ENCODE measurements at places on chromosomes 13 and 19.
A peak's percentile ranks its signal among the peaks of the same experiment; 100 is the strongest.

- no peak for DNase-seq
Measured at GRCh38 chr13:45464141-45464686, 525 bp upstream of the COG3 start.

GRCh38 chr19:2877398-2878331, 10.5 kb downstream of the ZNF556 start:
- DNase-seq = no peak

DNA sequence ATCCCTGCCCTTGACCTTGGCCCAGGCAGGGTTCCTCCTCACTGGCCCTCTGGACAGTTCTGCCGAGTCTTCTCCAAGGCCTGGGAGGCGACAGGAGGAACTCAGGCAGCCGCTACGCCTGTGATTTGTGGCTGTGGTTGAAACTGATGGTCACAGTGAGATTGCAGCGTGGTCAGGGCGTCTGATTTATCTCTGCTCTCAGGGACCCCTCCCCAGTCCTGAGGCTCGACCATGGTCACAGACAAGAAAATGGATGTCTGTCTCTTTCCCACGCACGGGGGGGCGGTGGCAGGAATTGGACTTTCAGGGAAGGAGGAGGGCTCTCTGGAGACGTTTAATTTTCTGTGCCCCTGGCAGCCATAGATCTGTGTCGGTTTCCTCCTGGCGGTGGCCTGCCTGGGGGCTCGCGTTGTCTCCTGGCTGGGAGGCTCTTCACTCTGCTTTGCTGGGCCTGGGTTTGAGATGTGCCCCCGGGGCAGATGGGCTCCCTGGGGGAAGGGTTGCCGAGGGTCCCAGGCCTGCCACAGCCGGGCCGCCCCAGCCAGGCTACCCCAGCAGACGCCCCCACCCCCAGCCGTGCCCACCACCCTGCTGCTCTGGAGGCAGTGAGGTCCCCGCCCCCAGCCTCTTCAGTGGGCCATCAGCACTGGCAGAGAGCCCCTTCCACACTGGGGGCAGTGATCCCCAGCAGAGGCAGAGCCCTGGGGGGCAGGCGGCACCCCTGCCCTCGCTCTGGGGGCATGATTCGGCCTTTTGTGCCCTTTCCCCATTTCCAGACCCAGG, 167.4 kb downstream of the KDM4B start:
- no peak for DNase-seq

DNA sequence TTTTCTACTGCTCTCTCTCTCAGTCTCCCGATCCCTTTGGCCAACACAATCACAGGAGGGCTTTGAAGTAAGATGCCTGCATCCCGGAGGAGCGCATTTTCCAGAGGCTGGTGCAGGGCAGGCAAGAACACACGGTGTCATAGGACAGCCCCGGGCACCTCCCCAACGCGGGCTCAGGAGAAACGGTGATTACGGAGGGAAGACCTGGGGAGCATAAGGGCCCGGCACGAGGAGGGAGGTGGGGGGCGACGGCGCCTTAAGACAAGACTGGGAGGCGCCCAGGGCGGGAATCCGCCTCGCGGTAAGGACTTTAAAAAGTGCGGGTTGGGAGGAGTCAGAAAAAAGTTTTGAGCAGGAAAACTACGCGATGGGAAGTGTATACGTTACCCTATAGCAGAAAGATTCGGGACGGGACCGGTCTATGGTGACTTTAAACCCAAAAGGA, 18.7 kb upstream of the ZNF888 start:
- no peak for DNase-seq

GRCh38 chr13:100148422-100148821, 59.5 kb downstream of the PCCA start:
- no peak for DNase-seq

DNA sequence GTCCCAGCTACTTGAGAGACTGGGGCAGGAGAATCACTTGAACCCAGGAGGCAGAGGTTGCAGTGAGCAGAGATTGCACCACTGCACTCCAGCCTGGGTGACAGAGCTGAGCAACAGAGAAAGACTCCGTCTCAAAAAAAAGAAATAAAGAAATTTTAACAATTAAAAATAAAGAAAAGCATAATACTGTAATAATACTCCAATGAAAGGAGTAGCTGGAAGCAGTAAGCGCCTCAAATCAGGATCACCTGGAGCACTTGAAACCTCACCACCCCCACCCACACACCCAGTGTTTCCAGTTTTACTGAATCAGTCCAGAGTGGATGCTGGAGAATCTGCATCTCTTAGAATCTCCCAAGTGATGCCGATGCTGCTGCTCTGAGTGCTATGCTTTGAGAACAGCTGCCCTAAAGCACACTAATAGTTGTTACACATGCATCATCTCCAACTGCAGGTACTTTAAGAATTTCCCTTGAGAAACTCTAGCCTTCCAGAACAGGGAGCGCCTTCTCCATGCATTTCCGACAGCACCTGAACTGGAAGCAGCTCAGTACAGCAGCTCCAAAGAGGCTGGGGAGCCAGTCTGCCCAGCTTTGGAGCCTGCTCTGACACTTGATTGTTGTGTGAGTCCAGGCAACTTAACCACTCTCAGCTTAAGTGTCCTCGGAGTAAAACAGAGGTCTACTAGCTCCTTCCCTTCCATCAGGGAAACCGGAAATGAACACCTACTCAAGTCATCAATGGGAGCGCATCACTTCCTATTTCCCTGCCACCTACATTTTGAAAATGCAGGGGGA, 2.9 kb downstream of the ABCC4 start:
- DNase-seq = no peak

DNA sequence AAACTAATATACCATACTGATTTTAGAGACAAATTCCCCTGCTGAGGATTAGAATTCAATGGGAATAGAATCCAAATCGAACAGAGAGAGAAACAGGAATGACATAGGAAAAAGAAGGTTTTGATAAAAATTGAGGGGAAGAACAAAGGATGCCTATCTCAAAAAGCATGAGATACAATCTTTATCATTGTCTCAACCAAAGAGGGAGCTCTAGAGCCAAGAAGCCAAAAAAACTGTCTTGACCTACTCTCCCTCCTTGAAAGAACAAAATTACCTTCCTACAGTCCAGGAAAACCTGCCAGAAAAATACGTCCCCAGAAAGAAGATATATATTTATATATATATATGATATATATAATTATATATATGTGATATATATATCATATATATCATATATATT, 39.2 kb upstream of the MIR17HG start:
- no peak for DNase-seq

- DNase-seq = no peak
Measured at GRCh38 chr19:47324502-47324901, 7.5 kb upstream of the C5AR2 start.

DNA sequence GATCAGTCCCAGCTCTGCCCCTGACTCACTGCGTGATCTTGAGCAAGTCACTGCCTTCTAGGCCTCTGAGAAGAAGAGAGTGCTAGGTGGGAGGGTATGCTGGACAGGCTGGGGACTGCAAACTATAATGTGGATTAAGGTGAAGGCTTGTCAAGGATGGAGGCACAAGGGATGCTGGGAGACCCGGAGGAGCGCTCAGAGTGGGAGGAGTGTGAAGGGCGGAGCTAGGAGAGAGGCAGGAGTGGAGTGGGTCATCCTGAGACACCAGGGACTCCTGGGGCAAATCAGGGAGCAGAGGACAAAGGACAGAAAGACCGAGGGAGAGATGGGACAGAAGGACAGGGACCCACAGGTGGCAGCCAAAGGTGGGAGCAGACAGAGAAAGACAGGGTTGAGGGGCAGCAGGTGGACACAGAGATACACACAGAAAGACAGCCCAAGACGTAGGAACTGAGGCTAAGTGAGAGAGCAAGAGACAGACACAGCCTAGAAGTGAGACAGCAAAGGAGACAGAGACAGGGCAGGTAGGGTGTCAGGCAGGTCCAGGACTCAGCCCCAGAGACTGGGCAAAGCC, 2.6 kb downstream of the GRIK5 start:
- no peak for DNase-seq

GRCh38 chr13:29459813-29460355, 135.6 kb downstream of the SLC7A1 start:
- DNase-seq = no peak

GRCh38 chr13:110519046-110519445, 42.5 kb downstream of the RAB20 start:
- DNase-seq = no peak

DNA sequence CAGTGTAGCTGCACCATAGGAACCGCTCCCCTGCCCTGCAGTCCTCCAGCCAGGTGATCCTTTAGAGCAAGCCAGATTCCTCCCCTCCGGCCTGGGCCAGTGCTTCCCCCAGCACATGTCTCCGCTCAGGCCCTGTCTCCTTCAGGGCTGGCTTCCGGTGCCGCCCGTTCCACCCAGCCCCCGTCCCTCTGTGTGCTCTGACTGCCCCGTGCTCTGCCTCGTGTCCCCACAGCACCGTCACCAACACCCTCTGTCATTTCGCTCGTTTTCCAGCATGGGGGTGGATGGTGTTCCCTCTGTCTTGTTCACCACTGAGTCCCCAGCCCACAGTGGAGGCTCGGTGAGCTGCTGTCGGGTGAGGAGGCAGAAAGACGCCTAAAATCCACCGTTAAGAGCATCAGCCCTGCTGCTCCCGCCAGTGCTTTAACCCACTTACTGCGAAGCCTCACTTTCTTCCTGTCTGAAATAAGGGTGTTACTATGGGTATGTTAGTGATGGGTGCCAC, 54.5 kb downstream of the TSSK6 start:
- DNase-seq = peak; percentile 40

DNA sequence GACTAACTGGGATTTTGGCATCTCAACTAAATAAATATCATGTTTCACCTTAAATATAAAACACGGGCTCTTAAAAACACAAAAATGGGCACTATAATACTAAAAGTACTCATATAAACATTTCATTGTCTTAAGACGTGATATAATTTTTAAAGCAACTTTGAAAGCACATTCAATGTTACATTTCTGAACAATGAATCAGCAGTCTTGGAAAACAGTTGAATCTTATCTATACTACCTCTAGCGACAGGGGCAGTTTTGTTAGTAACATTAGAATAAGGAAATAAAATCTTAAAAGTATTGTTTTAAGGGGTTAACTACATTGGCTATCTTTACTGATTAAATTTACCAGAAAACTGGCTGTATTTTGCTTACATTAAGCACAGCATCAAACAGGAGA, 156.9 kb downstream of the UGGT2 start:
- DNase-seq = no peak

GRCh38 chr13:53104136-53104535, 75.5 kb downstream of the OLFM4 start:
- DNase-seq = no peak

GRCh38 chr19:31256593-31256960, 92.7 kb downstream of the TSHZ3 start:
- no peak for DNase-seq

- DNase-seq = no peak
Measured at GRCh38 chr19:48668332-48668731, 4.5 kb downstream of the NTN5 start.

GRCh38 chr13:95067303-95067702, 233.9 kb downstream of the ABCC4 start:
- DNase-seq = no peak

- no peak for DNase-seq
Measured at GRCh38 chr13:88601949-88602348, 930.8 kb downstream of the SLITRK5 start.

- DNase-seq = no peak
Measured at GRCh38 chr13:35983206-35983605, 148.0 kb downstream of the DCLK1 start.

DNA sequence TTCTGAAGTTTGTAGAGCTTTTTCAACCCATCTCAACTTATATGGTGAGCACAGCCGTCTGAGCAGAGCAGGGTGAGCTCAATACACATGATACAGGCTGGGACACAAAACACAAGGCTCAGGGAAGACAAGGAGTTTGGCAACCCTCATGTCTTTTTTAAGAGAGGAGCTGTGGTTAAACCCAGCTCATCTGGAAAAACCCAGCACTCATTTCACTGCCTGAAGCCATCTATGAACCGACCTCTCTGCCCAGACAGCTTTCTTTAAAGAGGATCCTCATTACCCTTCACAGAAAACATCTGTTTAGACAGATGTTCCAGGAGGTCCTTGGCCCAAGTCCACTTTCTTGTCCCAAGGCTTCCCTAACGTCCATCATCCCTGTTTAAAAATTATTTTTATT, 170.0 kb upstream of the TSHZ3 start:
- no peak for DNase-seq

GRCh38 chr13:90185734-90186133, 1161.8 kb upstream of the MIR17HG start:
- DNase-seq = no peak

DNA sequence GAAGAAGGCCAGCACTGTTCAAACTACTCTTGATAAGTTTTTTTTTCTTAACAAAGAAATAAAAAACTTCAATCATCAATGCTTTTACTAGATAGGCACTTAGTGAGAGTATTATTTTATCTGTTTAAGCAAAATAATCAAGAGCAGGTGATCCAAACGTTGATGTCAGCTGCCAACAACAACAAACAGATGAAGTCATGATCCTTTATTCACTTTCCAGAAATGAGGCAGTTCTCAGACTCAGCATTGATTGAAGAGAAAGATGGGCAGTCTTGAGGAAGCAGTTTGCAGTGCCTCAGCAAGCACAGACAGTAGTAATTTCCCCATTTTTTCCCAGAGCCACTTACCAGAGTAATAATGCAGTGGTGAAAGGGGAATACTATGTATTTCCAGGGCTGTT, 38.4 kb upstream of the CSNK1A1L start:
- DNase-seq = no peak

DNA sequence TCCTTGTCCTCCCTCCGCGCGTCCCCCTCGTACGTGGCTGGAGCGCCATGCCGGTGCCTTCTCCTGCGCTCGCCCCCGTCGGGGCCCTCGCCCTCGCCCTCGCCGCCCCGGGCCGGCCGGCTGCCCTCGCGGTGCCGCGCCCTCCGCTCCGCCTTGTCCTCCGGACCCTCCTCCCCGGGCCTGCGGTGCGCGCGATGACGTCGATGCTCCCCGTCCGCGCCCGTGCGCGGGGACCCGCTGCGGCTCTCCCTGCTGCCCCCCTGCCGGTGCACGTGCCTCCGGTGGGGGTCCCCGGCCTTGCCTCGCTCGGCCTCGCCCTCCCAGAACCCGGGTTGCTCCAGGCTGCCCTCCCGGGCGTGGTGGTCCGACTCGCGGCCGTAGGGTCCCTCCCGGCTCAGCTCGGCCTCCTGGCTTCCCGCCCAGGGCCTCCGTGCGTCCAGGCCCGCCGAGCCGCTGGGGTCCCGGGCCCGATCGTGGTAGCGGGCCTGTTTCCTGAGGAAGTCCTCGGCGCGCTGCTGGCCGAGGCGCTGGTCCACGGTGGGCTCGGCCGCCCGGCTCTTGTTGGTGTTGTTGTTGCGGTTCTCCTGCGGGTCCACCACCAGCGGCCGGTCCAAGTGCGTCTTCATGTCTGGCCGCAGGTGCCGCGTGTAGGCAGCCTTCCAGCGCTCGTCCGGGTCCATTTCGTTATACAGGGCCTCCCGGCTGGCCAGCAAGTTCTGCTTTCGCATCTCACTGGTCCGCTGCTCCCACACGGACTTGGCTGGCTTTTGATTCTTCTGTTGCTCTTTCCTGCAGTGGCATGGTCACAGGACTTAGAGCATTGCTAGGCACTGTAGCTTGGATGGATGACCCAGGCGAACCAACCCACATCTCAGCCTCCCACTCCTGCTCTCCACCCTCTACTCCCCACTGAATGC, 148.6 kb downstream of the IER2 start:
- DNase-seq = no peak
